ENCODE measurements at places on chromosomes 4 and X.

DNA sequence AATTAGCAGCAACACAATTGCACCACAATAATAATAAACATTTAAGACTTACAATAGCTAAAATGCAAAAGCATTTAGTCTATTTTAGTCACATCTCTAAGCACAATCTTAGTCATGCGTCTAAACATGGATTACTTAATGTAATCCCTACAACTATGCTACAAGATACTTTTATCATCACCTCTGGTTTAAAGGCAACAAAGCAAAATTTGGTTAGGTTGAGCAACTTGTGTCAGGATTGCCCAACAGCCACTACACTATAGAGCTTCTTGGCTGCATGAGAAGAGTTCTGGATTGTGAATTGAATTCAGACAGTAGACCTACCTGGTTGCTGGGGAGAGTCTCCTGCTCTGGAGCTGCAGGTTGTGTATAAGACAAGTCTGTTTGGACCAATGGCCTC lies 146.5 kb upstream of the PUDP start:
- no peak for DNase-seq

- no peak for DNase-seq
Observed at GRCh38 chrX:48714573-48714972, 18.0 kb downstream of the SUV39H1 start.

DNA sequence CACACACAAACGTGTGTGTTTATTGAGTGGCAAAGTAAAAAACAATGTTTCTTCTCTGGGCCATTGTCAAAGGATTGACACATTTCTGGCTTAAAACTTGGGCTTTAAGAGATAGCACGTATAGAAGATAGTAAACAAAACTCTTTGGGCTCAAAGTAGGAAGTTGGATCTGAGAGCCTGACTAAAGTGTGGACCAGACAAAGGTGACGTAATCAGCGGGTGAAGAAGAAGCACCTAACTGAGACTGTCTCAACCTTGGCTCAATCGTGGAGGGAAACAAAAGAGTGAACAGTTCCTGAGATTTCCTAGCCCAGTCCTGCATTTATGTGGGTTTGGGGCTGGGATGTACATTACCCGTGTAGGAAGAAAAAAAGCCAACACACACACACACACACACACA lies 13.7 kb downstream of the PFKFB1 start:
- no peak for DNase-seq

- DNase-seq: peak; percentile 60
Observed at GRCh38 chrX:38800981-38801845, at the start of gene MID1IP1. MID1IP1 (plus strand) TSS chrX:38801459; CDS start chrX:38804947, 3,488 bp downstream.

DNA sequence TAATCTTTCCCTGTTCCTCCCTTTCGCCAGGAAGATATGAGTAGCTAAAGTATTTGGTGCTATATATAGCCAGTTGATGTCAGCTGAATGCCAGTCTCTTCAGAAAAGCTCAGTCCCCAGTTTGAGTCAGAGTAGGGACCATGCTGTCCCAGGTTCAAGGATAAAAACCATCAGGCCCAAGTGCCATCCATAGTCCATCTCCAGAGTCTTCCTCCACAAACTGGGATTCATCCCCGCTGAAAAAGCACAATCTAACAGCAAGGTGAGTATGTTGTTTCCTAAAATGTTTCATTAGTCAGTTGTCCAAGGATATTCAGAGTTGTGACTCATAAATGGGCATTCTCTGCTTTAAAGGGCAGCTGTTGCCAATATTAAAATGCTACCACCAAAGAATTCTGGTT lies at the start of gene MYOZ2:
MYOZ2 (plus strand) TSS at position 112 of the 401 bp plus-strand sequence. CDS start 694 bp downstream, outside the sequence.
- DNase-seq: no peak

GRCh38 chr4:76578002-76578560 lies 143.1 kb downstream of the SHROOM3 start:
- no peak for DNase-seq

GRCh38 chrX:153750127-153750774 lies 13.8 kb upstream of the PLXNB3 start:
- DNase-seq: no peak

- no peak for DNase-seq
Observed at GRCh38 chrX:125604448-125604847, 284.8 kb downstream of the TEX13C start.

DNA sequence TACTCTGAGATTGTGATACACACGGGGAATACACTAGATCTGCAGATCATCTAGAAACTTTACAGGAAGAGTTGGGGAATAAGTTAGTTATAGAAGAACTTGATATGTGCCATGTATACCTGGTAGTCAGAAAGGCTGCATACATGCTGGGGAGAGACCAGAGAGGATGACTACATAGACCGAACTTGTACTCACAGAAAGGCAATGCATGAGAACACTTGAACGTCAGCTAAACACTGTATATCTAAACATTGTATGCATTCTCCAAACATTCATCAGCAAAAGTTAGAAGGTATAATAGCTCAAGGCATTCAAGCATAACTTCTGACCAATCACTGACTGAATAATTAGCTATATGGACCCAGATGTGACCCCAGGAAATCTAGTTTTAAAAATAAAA lies 78.0 kb upstream of the PDHA2 start:
- no peak for DNase-seq

DNA sequence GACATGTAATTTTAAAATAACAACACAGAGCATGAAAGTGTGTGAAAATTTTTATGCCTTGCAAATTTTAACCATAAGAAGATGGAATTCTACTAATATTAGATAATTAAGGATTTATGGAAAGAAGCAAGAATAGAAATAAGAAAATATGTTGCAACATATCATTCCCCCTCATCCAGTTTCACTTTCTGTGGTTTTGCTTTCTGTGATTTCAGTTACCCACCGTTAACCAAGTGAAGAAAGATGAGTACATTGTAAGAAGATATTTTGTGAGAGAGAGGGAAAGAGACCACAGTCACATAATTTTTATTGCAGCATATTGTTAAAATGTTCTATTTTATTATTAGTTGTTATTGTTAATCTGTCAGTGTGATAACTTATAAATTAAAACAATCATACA lies 77.9 kb downstream of the ADAM29 start:
- no peak for DNase-seq

- no peak for DNase-seq
Observed at GRCh38 chr4:133150486-133151340, 1.6 kb downstream of the PCDH10 start.

DNA sequence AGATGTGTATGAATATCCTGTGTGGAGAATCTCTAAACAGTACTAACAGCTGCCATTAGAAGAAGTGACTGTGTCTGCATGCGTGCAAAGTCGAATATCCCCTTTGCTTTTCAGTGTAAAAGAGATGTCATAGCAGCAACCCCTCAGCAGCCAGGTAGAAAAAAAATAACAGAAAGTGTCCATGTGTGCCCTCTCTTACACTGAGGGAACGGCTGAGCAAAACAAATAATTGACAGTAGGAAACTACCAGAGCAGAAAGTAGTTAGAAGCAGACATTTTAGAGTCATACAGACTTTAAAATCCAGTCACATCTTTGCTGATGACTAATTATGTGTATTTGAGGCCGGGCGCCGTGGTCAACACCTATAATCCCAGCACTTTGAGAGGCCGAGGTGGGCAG lies 370.8 kb downstream of the GPM6A start:
- DNase-seq: no peak

GRCh38 chrX:1534301-1535168 lies 2.5 kb downstream of the P2RY8 start:
- no peak for DNase-seq

DNA sequence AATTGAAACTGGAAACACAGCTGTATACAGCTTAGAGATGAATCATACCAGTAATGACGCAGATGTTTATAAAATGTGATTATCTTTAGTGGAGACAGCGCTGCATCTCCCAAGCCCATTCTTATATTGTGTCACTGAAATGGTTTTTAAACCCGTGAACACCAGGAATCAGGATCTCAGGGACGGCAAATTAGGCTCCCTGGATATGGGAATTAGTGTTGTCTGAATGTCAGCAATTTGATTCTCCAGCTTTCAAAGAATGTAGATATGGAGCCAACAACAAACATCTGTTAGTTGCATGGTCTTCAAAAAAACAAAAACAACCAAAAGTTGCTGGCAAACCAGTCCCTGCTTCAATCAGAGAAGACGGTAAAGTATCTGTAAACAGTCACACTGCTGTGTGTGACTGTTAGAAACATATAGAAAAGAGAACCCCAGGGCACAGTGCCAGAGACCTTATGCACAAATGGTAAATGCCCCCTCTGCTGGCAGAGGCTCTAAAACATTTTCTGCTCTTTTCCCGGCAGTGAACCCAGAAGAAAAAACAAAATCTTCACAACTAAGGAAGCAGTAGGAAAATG lies 351.9 kb upstream of the FTHL17 start:
- DNase-seq: no peak

DNA sequence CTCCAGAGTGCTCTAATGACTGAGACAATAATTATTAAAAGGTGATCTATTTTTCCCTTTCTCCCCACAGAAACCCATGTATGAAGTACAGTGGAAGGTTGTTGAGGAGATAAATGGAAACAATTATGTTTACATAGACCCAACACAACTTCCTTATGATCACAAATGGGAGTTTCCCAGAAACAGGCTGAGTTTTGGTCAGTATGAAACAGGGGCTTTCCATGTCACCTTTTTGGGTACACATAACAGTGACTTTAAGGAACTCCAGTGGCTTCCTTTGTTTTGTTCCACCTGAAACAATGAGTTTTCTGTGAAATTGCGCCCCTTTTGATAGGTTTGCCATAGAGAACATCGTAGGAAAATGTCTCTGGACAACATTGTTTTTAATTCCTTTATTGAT lies 69.6 kb downstream of the KIT start:
- DNase-seq: no peak

DNA sequence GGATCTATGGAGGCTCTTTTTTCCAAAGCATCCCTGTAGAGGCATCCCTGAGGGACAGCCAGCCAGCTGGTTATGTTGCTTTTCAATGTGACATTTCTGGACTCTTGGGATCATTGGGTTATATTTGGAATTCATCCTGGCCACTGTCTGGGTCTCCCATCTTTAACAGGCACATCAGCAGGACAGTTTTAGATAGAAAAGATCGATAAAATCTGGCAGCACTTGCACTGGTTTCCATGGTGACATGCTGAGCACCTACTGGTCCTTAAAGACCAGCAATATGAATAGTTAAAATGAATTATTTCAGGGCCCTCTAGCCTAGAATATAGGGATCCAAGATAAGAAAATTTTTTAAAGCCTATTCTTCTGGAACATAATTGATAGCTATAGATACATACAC lies 151.6 kb downstream of the KDR start:
- DNase-seq: no peak

DNA sequence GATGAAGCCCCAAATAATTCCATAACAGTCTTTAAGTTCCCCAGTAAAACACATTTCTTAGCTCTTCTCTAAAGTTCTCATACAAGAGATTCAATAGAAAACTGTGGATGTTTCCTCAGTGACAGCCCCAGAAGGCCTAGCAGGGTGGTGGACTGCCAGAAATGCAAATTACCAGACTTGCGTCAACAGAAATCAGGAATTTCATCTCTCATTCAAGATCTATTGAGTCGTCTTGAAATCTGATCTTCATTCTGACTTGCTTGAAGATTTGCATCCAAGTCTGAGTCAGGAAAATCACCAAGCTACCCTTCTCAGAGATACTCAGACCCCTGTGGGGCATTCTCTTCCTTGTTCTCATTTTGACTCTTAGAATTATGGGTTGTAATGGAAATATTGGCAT lies 68.9 kb upstream of the NDP start:
- no peak for DNase-seq

GRCh38 chrX:10755439-10756334 lies 135.3 kb upstream of the MID1 start:
- no peak for DNase-seq

- no peak for DNase-seq
Observed at GRCh38 chr4:11194431-11194830, 234.3 kb downstream of the HS3ST1 start.

- no peak for DNase-seq
Observed at GRCh38 chr4:84498203-84498934, 723 bp downstream of the NKX6-1 start.

- DNase-seq: no peak
Observed at GRCh38 chrX:108138814-108139702, 47.5 kb downstream of the ATG4A start.

- DNase-seq: no peak
Observed at GRCh38 chrX:7219153-7219705, 71.3 kb upstream of the PUDP start.

DNA sequence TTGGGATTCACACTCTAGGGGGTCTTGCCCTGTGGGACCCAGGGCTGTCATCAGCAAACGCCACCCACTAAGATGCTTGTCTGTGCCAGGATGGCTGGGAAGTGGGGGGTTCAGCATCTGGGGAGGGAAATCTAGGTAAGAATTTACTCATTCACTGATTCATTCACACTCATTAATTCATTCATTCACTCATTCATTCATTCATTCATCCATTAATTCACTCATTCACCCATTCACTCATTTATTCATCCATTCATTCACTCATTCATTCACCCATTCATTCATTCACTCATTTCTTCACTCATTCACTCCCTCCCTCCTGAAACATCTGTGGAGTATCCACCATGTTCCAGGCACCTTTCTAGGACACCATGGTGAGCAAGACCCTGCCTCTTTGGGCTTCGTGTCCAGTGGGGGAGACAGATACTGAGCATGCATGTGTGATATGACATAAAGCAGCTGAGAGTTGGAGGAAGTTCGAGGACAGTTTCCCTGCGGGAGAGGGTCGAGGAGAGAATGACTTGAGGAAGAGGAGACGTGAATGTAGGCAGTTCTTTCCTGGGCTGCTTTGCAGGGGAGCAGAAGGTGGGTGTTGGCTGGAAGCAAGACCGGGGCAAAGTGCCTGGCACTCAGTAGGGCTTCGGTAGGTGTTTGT lies 90.6 kb downstream of the SORCS2 start:
- no peak for DNase-seq

DNA sequence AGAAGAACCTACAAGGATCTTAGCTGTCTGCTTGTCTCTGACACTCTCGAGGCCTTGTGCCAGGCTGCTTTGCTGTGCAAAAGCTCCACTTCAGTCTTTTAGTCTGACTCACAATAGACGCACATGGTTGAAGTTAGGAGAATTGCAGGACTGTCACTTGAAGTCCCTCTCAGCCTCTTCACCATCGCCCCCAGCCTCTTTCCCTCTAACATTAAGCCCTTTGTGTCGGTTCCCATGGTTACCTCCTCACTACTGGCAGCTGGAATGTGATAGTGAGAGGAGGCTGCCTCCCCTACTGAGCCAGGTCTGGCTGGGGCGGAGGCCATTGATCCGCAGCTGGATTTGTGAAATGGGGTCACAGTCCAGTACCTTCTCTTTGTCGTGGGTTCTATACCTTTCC lies 201.8 kb downstream of the SOWAHB start:
- DNase-seq: no peak

GRCh38 chr4:167383291-167383690 lies 149.0 kb upstream of the SPOCK3 start:
- DNase-seq: no peak

DNA sequence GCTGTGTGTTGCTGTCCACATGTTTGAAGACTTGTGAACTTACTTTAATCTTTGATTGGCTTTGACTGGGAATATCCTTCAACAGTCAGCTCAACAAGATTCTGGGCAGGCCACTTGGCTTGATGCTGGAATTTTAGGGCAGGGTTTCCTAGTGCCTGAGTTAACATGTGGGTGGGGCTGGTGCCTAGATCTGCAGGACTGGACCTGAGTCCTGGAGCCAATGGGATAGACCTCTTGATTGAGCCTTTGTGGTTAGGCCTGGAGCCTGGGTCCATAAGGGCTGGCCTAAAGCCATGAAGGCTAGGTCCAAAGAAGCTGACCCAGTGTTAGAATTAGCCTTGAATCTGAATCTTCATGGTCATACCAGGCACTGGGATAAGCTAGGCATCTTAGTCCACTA lies 757.1 kb upstream of the ADGRL3 start:
- DNase-seq: no peak

- no peak for DNase-seq
Observed at GRCh38 chr4:183821076-183821853, 83.8 kb upstream of the STOX2 start.

- DNase-seq: no peak
Observed at GRCh38 chr4:34046580-34046979, 2197.7 kb downstream of the ARAP2 start.

Data from D721Med (cell line).